CD8-positive, alpha-beta memory T cell (primary cell): ENCODE measurements at places on chromosomes 2 and 18. TPM values are rescaled to one million over a fixed set of nuclear protein-coding genes. Genes with fewer than 3 reads are reported as not detected.

DNA sequence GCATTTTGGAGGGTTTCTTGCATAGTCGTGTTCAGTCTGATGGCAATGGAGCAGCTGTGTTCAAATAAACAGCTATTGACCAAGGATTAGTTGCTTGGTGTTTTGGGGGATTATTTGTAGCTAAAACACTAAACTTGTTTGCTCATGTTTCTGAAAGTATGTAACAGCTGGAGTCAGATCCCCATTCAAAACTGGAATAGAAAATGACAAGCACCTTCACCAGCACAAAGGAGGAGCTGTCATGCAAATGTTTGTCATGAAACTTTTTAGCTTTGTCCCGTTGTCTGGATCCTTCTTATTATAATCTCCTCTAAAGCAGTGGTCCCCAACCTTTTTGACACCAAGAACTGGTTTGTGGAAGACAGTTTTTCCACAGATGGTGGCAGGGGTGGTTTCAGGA lies 96.9 kb upstream of the ZNF236 start:
- no peak for DNase-seq
- H3K4me3 ChIP-seq: no peak overlapping the region
- H3K27me3 ChIP-seq: no peaks in the 10 kb centered on the region
- H3K27ac ChIP-seq: no peak overlapping the region
- H3K36me3 ChIP-seq: no peaks in the 10 kb centered on the region
- peaks cover 42% of the 10 kb centered on the region for H3K4me1 ChIP-seq

DNA sequence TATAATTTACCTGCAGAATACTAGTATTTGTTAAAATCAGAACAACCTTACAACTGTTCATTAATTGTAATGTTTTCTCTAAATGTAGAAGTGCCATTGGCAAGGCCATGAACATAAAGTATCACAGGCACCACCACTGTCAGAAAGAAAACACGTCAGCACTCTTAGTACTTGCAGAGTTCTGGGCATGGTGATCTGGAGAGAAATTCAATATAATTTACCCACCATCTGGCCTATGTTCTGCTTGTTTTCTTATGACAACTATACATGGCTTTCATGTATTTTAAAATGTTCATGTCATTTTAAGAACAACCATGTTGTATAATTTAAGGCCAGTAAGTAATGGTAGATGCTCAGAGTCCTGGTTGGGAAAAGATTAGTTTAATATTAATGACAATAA lies 114.2 kb upstream of the SULT1C3 start:
- H3K4me1 ChIP-seq: no peaks in the 10 kb centered on the region
- no peak for DNase-seq
- no peaks in the 10 kb centered on the region for H3K27me3 ChIP-seq
- no peaks in the 10 kb centered on the region for H3K36me3 ChIP-seq

GRCh38 chr2:200242570-200242969 lies 63.9 kb upstream of the SPATS2L start:
- no peaks in the 10 kb centered on the region for H3K27me3 ChIP-seq
- H3K27ac ChIP-seq: no peak overlapping the region
- no peaks in the 10 kb centered on the region for H3K36me3 ChIP-seq
- no peaks in the 10 kb centered on the region for H3K4me1 ChIP-seq
- DNase-seq: no peak
- H3K4me3 ChIP-seq: no peak overlapping the region

DNA sequence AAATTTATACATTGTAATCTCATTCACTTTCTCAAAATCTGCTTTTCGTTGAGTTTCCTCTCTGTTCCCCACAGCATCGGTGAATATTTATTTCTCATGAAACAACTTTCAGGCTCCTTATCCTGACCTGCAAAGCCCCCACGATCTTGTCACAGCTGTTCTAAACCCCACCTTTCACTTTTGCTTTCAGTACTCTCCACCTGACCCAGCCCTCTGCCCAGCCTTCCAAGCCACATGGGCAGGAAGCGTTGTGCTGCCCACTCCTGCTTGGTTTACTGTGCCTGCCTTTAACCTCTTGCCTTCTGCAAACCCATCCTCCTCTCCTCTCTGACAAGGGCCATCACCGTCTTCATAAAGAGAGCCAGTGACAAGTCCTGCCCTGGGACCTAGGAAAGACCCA lies 262.5 kb downstream of the GALR1 start:
- H3K36me3 ChIP-seq: no peaks in the 10 kb centered on the region
- H3K27ac ChIP-seq: no peak overlapping the region
- H3K27me3 ChIP-seq: no peaks in the 10 kb centered on the region
- H3K4me3 ChIP-seq: no peak overlapping the region
- H3K4me1 ChIP-seq: no peaks in the 10 kb centered on the region

- H3K4me3 ChIP-seq: no peak overlapping the region
- H3K27ac ChIP-seq: no peak overlapping the region
- no peaks in the 10 kb centered on the region for H3K27me3 ChIP-seq
- H3K36me3 ChIP-seq: no peaks in the 10 kb centered on the region
Measured at GRCh38 chr2:3595985-3596384, 1.1 kb downstream of the COLEC11 start.

- H3K27ac ChIP-seq: no peak overlapping the region
- no peaks in the 10 kb centered on the region for H3K27me3 ChIP-seq
- no peak for DNase-seq
- no peaks in the 10 kb centered on the region for H3K36me3 ChIP-seq
- H3K4me3 ChIP-seq: no peak overlapping the region
Measured at GRCh38 chr2:122055521-122055931, 300.1 kb downstream of the TSN start.

GRCh38 chr2:234708091-234708683 lies 211.3 kb upstream of the ARL4C start:
- peaks cover 4% of the 10 kb centered on the region for H3K27me3 ChIP-seq
- no peaks in the 10 kb centered on the region for H3K4me1 ChIP-seq
- H3K36me3 ChIP-seq: no peaks in the 10 kb centered on the region
- no peak overlapping the region for H3K27ac ChIP-seq
- no peak overlapping the region for H3K4me3 ChIP-seq

GRCh38 chr2:226514895-226515294 lies 284.7 kb downstream of the IRS1 start:
- no peak for DNase-seq
- H3K27ac ChIP-seq: no peak overlapping the region
- no peaks in the 10 kb centered on the region for H3K27me3 ChIP-seq
- no peaks in the 10 kb centered on the region for H3K36me3 ChIP-seq
- H3K4me3 ChIP-seq: no peak overlapping the region

GRCh38 chr2:218879776-218880101 lies 913 bp upstream of the WNT10A start:
- no peaks in the 10 kb centered on the region for H3K36me3 ChIP-seq
- H3K4me1 ChIP-seq: peaks cover 42% of the 10 kb centered on the region
- H3K27ac ChIP-seq: peak overlapping the region; percentile 31
- DNase-seq: no peak
- peaks cover 2% of the 10 kb centered on the region for H3K27me3 ChIP-seq

DNA sequence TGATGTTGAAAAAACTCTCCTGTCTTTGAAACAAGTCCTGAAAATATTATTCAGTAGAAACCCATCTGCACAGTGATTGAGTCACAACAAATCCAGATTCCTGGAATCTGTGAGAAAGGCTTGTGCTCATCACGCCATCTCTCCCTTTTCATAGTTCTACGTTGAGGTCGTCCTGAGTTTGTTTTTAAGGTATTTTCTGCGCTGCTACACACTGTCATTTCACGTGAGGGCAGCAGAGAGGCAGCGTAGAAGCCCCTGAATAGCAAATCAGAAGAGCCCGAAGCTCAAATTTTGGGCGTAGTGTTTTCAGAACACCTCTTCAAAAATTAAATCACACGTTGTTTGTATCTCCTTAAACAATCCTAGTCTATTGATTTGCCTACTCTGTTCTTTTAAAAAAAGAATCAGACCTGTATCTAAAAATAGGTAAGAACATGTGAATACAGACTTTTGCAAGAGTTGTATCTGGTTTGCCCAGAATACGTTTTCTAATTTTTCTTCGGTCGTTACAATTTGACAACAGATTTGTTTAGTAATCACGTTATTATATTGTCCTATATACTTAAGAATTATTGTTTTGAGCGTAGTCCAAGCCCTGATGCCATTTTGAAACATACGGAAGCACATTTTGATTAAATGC lies 61.6 kb upstream of the SLC38A11 start:
- H3K36me3 ChIP-seq: no peaks in the 10 kb centered on the region
- no peak overlapping the region for H3K4me3 ChIP-seq
- H3K27me3 ChIP-seq: no peaks in the 10 kb centered on the region
- no peak for DNase-seq

GRCh38 chr18:55300421-55300935 lies 287.5 kb downstream of the TCF4 start:
- H3K4me1 ChIP-seq: no peaks in the 10 kb centered on the region
- no peak for DNase-seq
- no peaks in the 10 kb centered on the region for H3K36me3 ChIP-seq
- H3K4me3 ChIP-seq: no peak overlapping the region

GRCh38 chr2:1748741-1749488 lies 4.6 kb upstream of the PXDN start:
- no peak for DNase-seq
- no peaks in the 10 kb centered on the region for H3K27me3 ChIP-seq
- no peaks in the 10 kb centered on the region for H3K4me1 ChIP-seq

GRCh38 chr2:138814123-138814898 lies 34.1 kb upstream of the NXPH2 start:
- no peak overlapping the region for H3K4me3 ChIP-seq
- no peaks in the 10 kb centered on the region for H3K4me1 ChIP-seq
- DNase-seq: no peak
- no peaks in the 10 kb centered on the region for H3K36me3 ChIP-seq

- no peaks in the 10 kb centered on the region for H3K36me3 ChIP-seq
- peaks cover 50% of the 10 kb centered on the region for H3K4me1 ChIP-seq
- H3K27me3 ChIP-seq: no peaks in the 10 kb centered on the region
- H3K4me3 ChIP-seq: peak overlapping the region; percentile 39
- no peak overlapping the region for H3K27ac ChIP-seq
Measured at GRCh38 chr18:74378179-74378682, 62.6 kb downstream of the C18orf63 start.

DNA sequence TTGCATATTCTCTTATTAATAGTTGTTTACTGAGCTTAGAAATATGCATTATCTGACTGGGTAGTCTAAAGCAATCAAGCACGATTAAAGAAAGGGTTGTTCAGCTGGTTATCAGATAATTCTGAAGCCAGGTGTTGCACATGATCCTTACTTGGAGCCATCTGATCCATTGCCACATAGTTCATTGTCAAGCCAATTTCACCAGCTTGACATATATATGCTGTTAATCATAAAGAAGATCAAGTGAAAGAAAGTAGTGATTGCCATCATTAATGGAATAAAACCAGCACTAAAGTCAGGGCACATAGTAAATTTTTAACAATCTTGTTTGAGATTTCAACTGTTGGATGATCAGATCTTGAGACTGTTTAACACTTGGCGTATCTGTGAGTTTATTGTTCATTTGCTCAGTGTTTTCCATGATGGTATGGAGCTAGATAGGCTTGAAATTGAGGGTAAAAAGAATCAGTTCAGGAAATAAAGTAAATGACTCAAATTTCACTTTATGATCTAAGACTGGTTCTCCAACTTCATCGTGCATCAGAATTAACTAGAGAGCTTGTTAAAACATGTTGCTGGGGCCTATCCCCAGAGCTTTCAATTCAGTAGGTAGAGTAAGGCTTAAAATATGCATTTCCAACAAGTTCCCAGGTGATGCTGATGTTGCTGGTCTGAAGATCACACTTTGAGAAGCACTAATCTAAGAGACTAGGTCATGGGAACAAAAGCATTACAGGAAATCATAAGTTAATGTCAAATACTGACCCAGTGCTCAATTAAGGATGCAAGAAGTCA lies 539.6 kb downstream of the SATB2 start:
- no peak overlapping the region for H3K4me3 ChIP-seq
- no peaks in the 10 kb centered on the region for H3K36me3 ChIP-seq
- H3K27ac ChIP-seq: no peak overlapping the region
- H3K4me1 ChIP-seq: no peaks in the 10 kb centered on the region
- no peaks in the 10 kb centered on the region for H3K27me3 ChIP-seq

DNA sequence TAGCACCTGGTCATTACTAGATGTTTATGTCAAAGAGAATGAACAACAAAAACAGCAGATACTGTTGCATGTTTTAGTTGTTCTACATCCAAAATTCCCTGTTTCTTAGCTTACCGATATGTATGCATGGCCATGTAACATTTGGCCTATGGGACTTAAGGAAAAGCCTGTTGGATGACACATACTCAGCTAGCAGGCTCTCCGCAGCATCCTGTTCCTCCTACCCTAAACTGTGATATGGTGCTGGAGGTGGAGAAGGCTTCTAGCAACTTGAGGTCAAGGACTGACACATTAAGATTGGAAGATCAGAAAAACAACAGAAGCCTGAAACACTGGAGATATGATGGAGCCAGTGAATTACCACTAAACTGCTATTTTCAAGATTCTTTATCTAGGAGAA lies 537.8 kb downstream of the LRRTM4 start:
- no peak for DNase-seq
- H3K4me1 ChIP-seq: no peaks in the 10 kb centered on the region
- no peaks in the 10 kb centered on the region for H3K27me3 ChIP-seq
- H3K4me3 ChIP-seq: no peak overlapping the region

The RGPD3 gene
- 0.04 TPM for total RNA-seq

The DYNAP gene
- not detected for total RNA-seq

The FBLN7 gene
- 2.2 TPM for total RNA-seq

The ATAD2B gene
- total RNA-seq: 16.8 TPM

The VWA3B gene
- total RNA-seq: not detected

The MARCHF4 gene
- total RNA-seq: not detected

The MAB21L4 gene
- total RNA-seq: not detected

The UNC80 gene
- total RNA-seq: not detected
